Right renal cortex interstitium (tissue), 3 donors: ENCODE measurements at places on chromosomes 6 and 20. TPM values are rescaled to one million over a fixed set of nuclear protein-coding genes. Genes with fewer than 3 reads are reported as not detected.

DNA sequence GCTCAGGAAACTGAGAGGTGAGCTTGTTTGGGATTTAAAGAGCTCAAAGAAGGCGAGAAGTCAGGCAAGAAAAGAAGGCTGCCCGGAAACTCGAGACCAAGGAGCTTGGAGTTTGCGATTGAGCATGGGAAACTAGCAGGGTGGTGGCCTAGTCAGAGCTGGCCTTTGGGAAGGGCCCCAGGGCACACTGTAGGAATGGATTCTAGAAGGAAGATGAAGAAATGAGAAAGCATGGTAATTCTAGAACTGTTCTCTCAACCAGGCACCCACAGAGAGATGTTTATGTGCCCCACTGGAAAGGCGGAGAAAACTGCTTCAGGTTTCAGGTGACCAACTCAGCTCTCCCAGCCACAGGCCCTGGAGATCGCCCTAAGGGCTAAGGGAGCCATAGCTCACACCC, 126.2 kb downstream of the FOXO3 start:
- DNase-seq: no peak

- no peak for DNase-seq
These were observed 11.1 kb downstream of the ADTRP start for GRCh38 chr6:11767458-11767857.

- no peak for DNase-seq
These were observed 27.3 kb downstream of the SRSF3 start for GRCh38 chr6:36621371-36621855.

- no peak for DNase-seq
These were observed 585.2 kb downstream of the HAO1 start for GRCh38 chr20:7355051-7355450.

GRCh38 chr6:126335210-126335609, 4.7 kb upstream of the CENPW start:
- DNase-seq: no peak

DNA sequence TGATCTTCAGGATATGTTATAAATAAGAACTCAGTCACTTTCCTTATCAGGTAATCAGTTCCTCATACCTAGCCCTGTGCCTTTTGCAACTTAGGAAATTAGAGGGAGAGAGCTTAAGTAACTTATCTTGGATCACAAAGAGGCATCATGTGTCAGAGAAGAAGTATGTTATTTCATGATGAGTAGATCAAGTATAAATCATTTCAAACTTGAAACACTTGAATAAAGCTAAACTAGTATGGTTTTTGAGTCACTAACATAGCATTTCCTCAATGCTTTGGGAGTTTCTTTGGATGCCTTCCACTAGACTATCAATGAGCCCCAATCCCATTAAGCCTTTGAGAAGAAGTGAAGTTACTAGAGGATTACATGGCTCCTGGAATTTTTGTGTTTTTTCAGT, 102.6 kb upstream of the TNFAIP3 start:
- DNase-seq: no peak

YTHDF1 gene
- polyA plus RNA-seq: 44.3 TPM

- DNase-seq: no peak
These were observed 120.1 kb downstream of the IRF4 start for GRCh38 chr6:511488-512137.

SIRPG gene
- polyA plus RNA-seq: 0.18 TPM

- no peak for DNase-seq
These were observed 332.9 kb downstream of the CDKAL1 start for GRCh38 chr6:20866935-20867703.

DNA sequence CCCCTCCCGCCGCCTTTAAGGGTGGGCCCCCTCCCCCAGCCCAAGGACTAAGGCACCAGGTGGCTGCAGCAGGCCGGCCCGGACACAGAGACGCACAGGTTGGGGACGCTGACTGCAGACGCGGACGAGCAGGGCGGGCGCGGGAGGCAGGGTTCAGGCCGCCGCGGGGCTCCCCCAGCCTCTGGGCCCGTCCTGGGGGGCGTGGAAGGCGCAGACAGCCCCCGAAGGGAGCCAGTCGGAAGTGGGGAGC, 9.3 kb downstream of the DUSP15 start:
- DNase-seq: no peak

GRCh38 chr6:48859562-48860123, 603.4 kb downstream of the MMUT start:
- no peak for DNase-seq

DNA sequence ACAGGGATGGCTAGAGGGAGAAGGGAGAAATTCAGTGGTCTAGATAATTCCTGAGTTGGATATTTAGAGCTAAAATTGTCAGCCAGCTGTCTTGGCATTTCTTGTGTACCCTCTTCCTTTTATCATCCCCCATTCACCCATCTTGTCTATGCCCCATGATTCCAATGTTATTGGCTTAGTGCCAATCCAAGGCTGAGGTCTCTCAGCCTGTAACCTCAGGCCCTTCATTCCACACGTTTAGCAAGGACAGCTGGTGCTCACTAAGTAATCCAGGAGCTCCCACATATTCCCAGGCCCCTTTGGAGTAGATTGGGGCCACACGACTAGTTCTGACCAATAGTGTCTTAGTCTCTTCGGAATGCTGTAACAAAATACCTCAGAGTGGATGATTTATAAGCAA, 112.4 kb upstream of the ATXN1 start:
- DNase-seq: no peak

GRCh38 chr20:35586751-35587425, 28.7 kb upstream of the SPAG4 start:
- DNase-seq: no peak

DNA sequence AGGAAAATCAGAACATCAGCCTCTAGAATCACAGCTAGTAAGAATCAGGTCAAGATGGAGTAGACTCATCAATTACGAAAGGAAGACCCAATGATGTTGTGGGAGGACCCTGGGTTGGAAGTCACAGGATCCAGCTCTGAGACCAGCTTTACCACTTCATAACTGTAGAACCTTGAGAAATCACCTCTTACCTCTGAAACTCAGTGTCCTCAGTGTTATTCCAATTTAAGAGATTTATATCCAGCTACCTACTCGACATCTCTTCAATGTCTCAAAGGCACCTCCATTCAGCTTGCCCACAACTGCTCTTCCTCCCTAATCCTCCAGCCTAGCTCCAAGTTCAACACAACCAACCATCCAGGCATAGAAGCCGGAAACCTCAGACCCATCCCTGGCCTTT, 16.3 kb downstream of the MRPL14 start:
- DNase-seq: no peak

TNFRSF6B gene
- polyA plus RNA-seq: 1.7 TPM

ECT2L gene
- 0.19 TPM for polyA plus RNA-seq

PDYN gene
- 0.43 TPM for polyA plus RNA-seq

- no peak for DNase-seq
These were observed 248.2 kb downstream of the DLL1 start for GRCh38 chr6:170042596-170043118.

DNA sequence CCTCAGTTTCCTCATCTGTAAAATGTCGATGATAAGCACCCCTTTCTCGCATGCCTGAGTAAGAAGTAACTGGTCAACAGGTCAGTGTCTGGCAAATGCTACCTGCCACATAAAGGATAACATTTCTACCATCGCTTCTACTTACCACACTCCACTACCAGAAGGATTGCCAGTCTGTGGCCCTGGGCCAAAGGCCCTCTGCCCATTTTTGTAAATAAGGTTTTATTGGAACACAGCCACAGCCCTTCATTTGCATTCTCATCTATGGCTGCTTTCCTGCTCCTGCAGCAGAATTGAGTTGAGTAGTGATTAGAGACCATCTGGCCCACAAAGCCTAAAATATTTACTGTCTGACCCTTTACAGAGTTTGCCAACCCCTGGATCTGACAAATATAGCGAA, 121.8 kb downstream of the TOX2 start:
- DNase-seq: no peak

- no peak for DNase-seq
These were observed 70.6 kb downstream of the AFG1L start for GRCh38 chr6:108365478-108365877.

DNA sequence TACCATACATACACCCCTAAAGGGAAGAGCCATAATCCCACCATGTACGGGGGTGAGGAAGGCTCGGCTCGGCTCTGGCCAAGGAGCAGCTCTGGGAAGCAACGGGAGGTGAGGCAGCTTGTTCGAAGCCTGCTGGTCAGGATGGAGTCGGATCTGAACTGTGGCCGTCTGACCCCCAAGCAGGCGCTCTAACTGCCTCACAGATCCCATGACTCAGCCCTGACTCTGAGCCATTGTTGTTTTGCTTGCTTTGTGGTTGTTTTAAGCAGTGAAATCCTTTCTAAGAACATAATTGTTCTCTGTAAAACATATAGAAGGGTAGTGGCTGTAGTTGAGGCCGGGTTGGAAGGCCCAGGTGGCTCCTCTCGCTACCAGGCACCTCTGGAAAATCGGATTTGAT, 10.9 kb downstream of the C6orf132 start:
- no peak for DNase-seq

GRCh38 chr6:28803337-28803709, 120.5 kb downstream of the TRIM27 start:
- DNase-seq: no peak
